ENCODE measurements at places on chromosomes 6 and 20.

GRCh38 chr6:71388068-71388744, 99.6 kb downstream of the OGFRL1 start:
- H3K27me3 ChIP-seq: peaks cover 15% of the 10 kb centered on the region
- no peaks in the 10 kb centered on the region for H3K36me3 ChIP-seq
- H3K4me1 ChIP-seq: no peaks in the 10 kb centered on the region
- no peak overlapping the region for H3K27ac ChIP-seq

GRCh38 chr6:83514466-83514865, 2.1 kb downstream of the PRSS35 start:
- H3K27me3 ChIP-seq: peaks cover 56% of the 10 kb centered on the region
- no peaks in the 10 kb centered on the region for H3K36me3 ChIP-seq
- H3K4me3 ChIP-seq: no peak overlapping the region
- H3K4me1 ChIP-seq: peaks cover 7% of the 10 kb centered on the region
- H3K27ac ChIP-seq: no peak overlapping the region

DNA sequence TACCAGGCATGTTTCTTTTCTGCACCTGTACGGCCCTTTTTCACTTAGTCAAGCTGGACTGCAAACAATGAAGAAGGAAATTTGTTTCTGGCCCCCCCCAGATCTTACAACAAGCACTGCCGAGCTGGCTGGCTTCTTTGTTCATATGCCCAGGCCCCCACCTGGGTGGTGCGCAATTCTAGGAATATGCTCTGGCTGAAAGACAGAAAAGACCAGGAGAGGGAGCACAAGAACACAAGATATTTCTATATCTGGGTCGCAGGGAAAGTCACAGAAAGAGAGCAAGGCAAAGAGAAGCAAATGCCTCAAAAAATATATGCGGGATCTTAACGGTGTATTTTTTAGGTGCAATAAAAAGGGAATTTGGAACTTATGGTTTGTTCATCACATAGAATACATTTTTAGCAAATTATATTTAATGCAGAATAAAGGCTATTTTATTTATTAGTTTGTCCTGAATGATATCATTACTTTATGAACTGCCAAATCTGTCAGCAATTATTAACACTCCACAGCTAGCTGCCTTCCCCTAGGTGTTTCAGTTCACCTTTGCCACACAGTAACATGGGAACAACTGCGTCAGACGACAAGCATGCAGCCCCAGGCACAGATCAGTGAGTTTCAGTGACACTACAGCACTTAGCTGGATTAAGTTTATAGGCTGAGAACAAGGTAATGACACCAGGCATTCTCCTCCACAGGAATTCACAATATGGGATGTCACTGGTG, 76.5 kb downstream of the GJA10 start:
- no peak overlapping the region for H3K27ac ChIP-seq
- H3K4me1 ChIP-seq: peaks cover 50% of the 10 kb centered on the region
- no peak for DNase-seq
- H3K27me3 ChIP-seq: no peaks in the 10 kb centered on the region
- no peak overlapping the region for H3K4me3 ChIP-seq
- peaks cover 53% of the 10 kb centered on the region for H3K36me3 ChIP-seq

DNA sequence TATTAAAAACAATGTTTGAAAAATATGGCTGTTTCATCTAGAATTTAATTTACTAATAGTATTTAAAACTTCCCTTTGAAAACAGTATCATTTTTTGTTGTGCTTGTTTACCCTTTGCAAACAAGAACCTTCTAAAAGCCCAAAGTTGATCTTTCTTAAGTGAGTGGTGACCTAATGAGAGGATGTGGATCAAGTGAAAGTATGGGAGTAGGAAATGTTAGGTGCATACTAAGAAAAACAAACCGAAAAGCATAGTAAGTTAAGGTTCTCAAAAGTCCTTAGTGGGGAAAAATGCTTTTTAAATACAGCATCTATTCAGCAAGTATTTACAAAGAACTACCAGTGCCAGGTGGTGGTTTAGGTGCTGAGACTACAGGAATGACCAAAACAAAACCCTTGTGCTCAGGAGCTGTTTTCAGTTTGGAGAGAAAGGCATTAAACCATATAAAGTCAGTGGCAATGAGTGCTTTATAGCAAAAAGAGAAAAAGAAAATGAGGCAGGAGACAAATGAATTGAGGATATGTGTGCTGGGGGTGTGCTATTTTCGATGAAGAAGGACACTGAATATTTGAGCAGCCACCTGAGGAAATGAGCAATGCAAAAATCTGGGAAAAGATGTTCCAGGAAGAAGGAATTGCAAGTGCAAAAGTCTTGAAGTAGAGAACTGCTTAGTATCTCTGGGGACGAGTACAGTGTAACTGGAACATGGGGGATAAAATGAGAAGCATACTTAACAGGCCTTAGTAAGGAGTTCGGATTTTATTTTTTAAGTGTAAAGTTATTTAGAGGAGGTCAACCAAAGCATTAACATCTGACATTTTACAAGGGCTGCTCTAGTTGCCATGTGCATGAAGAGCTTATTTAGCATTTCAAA, 24.0 kb downstream of the RNF146 start:
- peaks cover 46% of the 10 kb centered on the region for H3K4me1 ChIP-seq
- no peaks in the 10 kb centered on the region for H3K27me3 ChIP-seq
- no peak overlapping the region for H3K4me3 ChIP-seq
- no peak for DNase-seq
- peak overlapping the region; percentile 64 for H3K27ac ChIP-seq

GRCh38 chr20:34873583-34874093, 982 bp upstream of the GGT7 start:
- H3K4me3 ChIP-seq: peak overlapping the region; percentile 76
- H3K27ac ChIP-seq: peak overlapping the region; percentile 52

DNA sequence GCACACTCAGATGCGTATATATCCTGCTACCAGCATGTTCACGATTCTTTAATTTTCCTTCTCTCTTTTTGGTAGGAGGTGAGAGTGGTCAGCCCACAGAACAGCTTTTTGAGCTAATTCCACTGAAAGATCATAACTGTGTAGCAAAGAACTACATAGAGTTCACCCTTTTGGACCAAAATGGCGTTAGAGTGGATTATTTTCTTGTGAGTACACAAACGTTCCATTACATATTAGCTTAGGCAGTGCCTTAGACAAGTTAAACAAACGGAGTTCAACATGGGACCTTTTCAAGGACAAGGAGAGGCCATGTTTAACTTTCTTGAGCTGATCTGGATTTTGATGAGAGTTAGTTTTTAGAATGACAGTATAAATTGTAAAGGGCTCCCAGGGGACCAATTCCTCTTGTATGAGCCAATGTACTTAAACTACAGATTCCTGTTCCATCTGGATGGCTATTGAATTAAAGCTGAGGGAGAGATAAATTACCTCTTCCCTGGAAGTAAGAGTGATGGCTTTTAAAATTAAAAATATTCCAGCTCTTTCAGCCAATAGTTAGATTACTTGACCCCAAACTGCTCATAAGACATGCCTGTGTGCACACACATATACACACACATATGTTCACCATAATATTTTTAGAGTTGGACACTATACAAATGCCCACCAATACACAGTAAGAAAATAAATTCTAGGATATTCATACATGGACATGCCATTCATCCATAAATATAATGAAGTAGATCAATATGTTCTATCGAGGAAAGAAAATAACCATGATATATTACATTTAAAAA, 25.6 kb upstream of the ARMH2 start:
- H3K4me3 ChIP-seq: no peak overlapping the region
- peaks cover 20% of the 10 kb centered on the region for H3K36me3 ChIP-seq
- H3K4me1 ChIP-seq: peaks cover 12% of the 10 kb centered on the region
- H3K27ac ChIP-seq: peak overlapping the region; percentile 67
- no peaks in the 10 kb centered on the region for H3K27me3 ChIP-seq

DNA sequence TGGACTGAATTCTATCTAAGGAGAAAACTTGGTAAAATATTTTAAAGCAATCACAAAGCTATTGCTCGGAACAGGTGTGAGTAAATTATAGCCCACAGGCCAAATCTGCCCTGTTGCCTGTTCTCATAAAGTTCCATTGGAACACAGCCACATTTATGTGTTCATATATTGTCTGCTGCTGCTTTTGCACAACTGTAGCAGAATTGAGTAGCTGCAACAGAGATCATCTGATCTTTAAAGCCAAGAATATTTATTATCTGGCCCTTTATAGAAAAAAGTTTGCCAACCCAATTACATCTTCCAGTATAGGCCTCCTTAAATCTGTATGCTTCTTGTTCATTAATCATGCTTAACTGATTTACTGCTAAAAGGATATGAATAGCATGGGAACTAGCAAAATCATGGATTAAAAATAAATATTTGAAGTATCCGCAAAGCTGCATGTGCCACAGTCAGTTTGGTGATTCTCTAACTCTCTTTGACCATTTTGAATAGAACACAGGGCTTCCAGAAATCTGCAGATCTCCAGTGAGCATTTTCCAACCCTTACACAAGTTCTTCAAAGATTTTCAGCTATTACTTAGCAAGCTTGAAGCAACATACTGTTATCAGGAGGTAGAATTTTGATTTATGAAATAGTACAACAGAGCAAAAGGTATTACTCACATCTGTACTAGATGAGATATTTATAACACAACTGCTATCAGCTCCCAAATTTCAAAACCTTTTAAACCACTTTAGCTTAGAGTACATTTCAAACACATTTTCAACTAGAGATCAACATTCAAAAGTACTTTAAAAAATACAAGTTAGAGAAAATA, 312.6 kb upstream of the ID4 start:
- H3K36me3 ChIP-seq: no peaks in the 10 kb centered on the region
- no peaks in the 10 kb centered on the region for H3K4me1 ChIP-seq
- DNase-seq: no peak
- H3K4me3 ChIP-seq: no peak overlapping the region
- H3K27ac ChIP-seq: no peak overlapping the region
- H3K27me3 ChIP-seq: no peaks in the 10 kb centered on the region

GRCh38 chr6:25456249-25457040, 177.3 kb downstream of the CARMIL1 start:
- H3K27ac ChIP-seq: no peak overlapping the region
- H3K27me3 ChIP-seq: no peaks in the 10 kb centered on the region
- H3K4me3 ChIP-seq: no peak overlapping the region
- peaks cover 4% of the 10 kb centered on the region for H3K4me1 ChIP-seq
- H3K36me3 ChIP-seq: peaks cover 3% of the 10 kb centered on the region

DNA sequence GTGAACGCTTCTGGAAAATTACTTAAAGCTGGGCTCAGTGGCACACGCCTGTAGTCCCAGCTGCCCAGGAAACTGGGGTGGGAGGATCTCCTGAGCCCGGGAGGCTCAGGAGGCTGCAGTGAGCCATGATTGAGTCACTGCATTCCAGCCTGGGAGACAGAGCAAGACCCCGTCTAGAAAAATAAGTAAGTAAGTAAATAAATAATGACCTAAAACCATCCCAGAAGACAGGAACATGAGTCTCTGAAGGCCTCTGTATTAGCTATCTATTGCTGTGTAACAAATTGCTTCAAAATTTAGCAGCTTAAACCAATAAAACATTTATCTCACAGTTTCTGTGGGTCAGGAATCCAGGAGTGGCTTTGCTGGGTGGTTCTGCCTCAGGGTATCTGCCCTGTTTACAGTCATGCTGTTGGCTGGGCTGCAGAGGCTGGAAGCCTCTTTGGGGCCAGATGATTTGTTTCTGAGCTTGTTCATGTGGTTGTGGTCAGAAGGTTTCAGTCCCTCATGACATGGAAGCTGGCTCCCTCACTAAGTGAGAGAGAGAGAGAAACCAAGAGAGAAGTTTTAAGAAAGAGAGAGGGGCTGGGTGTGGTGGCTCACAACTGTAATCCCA, 48.4 kb upstream of the NCOA3 start:
- peak overlapping the region; percentile 84 for H3K27ac ChIP-seq
- peak; percentile 67 for DNase-seq
- peaks cover 8% of the 10 kb centered on the region for H3K36me3 ChIP-seq
- H3K4me1 ChIP-seq: peaks cover 42% of the 10 kb centered on the region

- H3K4me3 ChIP-seq: no peak overlapping the region
- peaks cover 42% of the 10 kb centered on the region for H3K27me3 ChIP-seq
- H3K27ac ChIP-seq: no peak overlapping the region
- no peak for DNase-seq
- no peaks in the 10 kb centered on the region for H3K36me3 ChIP-seq
- H3K4me1 ChIP-seq: peaks cover 18% of the 10 kb centered on the region
Measured at GRCh38 chr20:21503345-21503744, 10.5 kb downstream of the NKX2-2 start.

DNA sequence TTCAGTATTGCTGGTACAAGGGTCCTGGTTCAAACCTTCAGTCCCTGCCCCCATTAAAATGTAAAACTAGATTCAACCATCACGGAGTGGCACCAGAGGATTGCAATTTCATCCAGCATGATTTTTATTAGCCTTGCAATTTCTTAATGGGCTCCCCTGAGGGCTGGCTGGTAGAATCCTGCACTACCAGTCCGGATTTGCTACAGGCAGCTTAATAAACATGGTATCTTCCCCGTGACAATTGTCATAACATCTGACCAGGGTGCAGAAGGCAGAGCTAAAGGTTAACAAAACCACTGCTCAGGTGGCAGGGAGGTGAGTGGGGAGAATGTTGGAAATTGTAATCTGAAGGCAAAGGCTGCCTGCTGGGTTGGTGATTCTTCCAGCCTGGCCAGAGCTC, 94.5 kb downstream of the PKHD1 start:
- H3K36me3 ChIP-seq: no peaks in the 10 kb centered on the region
- no peaks in the 10 kb centered on the region for H3K4me1 ChIP-seq
- DNase-seq: no peak
- H3K4me3 ChIP-seq: no peak overlapping the region

DNA sequence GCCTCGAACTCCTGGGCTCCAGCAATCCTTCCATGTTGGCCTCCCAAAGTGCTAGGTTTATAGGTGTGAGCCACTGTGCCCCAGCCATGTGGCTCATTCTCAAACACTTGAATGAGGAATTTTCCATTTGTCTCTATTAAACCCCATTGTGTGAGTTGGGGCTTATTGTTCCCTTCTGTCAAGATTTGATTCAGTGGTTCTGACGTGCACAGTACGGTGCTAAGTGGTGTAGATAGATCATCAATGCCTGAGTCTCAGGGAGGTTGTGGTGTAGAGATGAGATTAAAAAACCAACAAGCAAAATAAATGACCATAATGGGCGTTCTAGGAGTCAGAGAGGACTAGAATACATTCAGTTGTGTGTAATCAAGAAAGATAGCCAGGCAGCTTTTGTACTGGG, 335.6 kb downstream of the PRL start:
- no peaks in the 10 kb centered on the region for H3K36me3 ChIP-seq
- no peak overlapping the region for H3K4me3 ChIP-seq
- H3K4me1 ChIP-seq: peaks cover 4% of the 10 kb centered on the region
- DNase-seq: no peak
- H3K27me3 ChIP-seq: peaks cover 4% of the 10 kb centered on the region
- H3K27ac ChIP-seq: no peak overlapping the region

DNA sequence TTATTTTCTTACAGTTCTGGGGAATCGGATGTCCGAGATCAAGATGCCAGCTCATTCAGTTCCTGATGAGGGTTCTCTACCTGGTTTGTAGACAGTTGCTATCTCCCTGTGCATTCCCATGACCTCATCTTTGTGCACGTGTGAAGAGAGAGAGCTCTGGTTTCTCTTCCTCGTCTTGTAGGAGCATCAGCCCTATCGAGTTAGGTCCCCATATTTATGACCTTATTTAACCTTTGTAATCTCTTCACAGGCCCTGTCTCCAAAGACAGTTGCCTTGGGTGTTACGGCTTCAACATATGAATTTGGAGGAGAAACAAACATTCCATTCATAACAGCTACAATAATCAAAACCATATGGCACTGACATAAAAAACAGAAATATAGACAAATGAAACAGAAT, 455.3 kb downstream of the HACE1 start:
- no peaks in the 10 kb centered on the region for H3K27me3 ChIP-seq
- H3K36me3 ChIP-seq: no peaks in the 10 kb centered on the region
- no peaks in the 10 kb centered on the region for H3K4me1 ChIP-seq
- no peak overlapping the region for H3K27ac ChIP-seq
- no peak overlapping the region for H3K4me3 ChIP-seq
